ENCODE measurements at places on chromosomes 13 and 19.
A peak's percentile ranks its signal among the peaks of the same experiment; 100 is the strongest.

GRCh38 chr19:16714702-16715287 is 4.9 kb upstream of the NWD1 start:
- DNase-seq, result peak; percentile 67

DNA sequence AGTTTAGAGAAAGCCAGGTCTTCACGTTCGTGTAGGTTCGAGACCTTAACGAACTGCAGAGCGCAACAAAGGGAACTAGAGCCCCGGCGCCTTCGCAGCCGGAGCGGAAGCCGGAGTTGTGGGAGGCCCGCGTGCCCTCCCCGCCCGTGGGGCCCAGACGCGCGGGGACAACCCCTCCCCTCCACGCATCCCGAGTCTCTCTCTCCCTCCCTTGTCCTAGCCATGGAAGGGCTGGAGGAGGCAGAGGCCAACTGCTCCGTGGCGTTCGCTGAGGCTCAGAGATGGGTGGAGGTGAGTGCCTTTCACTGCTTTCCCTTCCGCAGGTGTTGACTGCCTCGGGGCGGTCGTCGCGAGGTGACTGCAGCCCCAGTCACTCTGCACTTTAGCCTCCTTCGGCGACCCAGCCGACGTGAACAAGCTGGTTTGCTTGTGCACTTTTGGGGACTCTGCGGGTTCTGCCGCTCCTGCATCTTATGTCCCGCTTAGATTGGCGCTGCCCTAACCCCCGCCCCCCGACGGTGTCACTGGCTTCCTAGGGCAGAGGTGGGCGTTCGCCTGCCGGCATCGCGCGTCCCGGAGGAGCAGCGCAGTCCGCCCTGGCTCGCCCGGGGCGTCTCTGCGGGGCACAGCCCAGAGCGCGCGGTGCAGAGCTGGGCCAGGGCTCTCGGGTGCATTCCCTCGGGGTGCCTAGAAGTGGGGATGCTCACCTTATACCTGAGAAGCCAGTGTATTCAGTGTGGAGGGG is 478 bp downstream of the LMO7 start:
- peak; percentile 39 for DNase-seq

- no peak for DNase-seq
These were observed 32.9 kb downstream of the ING1 start for GRCh38 chr13:110746438-110746837.

- no peak for DNase-seq
These were observed 90.4 kb downstream of the PCCA start for GRCh38 chr13:100179276-100179675.

- no peak for DNase-seq
These were observed 9.1 kb downstream of the KDELR1 start for GRCh38 chr19:48382286-48382685.

DNA sequence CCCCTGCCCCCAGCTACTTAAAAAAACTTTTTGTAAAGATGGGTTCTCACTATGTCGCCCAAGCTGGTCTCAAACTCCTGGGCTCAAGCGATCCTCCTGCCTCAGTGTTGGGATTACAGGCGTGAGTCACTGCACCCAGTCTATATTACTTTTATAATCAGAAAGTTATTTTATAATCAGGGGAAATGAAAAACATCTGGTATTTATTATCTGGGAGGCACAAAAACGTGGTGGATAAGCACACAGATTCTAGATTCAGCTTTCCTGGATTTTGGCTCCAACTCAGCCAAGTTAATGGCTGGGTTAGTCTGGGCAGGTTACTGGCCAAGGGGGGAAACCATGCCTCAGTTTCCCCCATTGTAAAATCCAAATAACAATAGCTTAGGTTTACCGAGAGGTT is 24.7 kb downstream of the KEAP1 start:
- DNase-seq, result no peak

- no peak for DNase-seq
These were observed 21.7 kb downstream of the IRS2 start for GRCh38 chr13:109764470-109765291.

DNA sequence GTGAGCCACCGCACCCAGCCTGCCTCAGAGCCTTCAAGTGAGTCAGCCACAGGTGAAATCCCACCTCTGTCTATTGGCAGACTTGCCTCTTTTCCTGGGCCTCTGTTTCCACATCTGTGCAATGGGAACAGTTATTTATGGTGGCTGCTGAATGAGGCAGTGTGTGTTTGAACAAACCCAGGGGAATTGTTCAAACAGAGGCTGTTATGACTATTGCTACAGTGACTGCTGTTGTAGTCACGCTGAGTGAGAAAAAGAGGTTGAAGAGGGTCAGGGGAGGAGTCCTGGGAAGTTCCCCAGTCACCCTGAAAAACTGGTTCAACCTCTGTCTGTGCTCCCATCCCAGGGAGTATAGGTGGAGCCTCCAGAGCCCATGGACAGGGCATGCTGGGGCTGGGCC is at the start of gene CEACAM19:
CEACAM19 (plus strand) TSS at position 83 of the 400 bp plus-strand sequence. CDS start 450 bp downstream, outside the sequence.
- no peak for DNase-seq

- no peak for DNase-seq
These were observed 66.3 kb downstream of the MAP4K1 start for GRCh38 chr19:38551450-38551813.

DNA sequence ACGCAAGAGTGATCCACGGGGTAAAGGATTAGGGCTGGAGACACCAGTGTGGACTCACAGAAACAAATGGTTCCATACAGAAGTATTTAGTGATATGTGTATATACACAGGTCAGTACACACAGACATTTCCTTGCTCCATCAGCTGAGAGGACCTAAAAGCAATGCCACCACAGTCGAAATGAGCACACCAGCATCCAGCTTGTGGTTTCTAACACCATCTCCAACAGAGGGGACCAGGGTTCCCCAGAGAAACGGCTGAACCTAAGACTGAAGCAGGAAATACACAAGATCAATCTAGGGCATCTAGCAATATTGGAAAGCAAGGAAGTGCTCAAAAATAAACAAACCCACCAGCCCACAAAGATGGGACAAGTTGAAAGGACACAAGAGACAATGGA is 7.6 kb downstream of the GGACT start:
- DNase-seq, result no peak

GRCh38 chr13:111049791-111050538 is 65.1 kb upstream of the ARHGEF7 start:
- DNase-seq, result no peak

DNA sequence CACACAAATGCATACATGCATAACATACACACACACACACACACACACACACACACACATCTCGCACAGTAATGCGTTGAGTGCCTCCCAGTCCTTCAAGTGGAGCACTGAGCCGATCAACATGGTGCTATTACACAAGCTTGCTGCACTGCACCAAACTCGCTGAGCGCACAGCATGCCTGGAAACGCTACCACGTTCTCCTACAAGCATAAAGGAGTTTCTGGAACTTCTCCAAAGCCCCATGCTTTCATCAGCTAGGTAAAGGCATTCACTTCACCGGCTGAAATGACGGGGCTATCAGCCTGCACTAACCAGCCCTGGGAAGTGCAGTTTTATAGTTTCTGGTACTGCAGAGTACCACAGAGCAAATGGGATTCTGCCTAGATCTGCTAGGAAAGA is 92.7 kb downstream of the FGF14 start:
- no peak for DNase-seq

GRCh38 chr13:87035526-87035925 is 635.6 kb upstream of the SLITRK5 start:
- DNase-seq, result no peak

DNA sequence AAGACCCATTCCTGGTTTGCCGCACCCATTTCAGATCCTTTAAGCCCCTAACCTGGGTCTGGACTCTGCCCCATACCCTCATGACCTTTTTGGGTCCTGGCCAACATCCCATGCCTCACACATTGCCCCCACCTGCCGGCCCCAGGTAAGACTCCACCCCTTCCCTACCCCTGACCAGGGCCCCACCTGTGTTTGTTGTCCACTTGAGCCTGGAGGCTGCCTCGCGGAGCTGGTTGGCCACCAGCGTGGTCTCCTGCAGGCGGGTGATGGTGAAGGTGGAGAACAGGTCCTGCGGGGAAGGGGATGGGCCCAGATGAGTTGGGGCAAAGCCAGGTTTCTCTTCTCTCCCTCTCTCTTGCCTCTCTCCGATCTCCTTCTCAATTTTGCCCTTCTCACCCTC is 19.5 kb downstream of the MAN2B1 start:
- DNase-seq, result no peak
